ENCODE measurements at places on chromosomes 1 and 21.
A peak's percentile ranks its signal among the peaks of the same experiment; 100 is the strongest.

GRCh38 chr1:209143916-209144315 lies 439.6 kb upstream of the CAMK1G start:
- DNase-seq = no peak

GRCh38 chr1:183477986-183478781 lies 5.9 kb downstream of the SMG7 start:
- no peak for DNase-seq

GRCh38 chr1:8424539-8425116 lies 106.7 kb downstream of the SLC45A1 start:
- DNase-seq = peak; percentile 10

DNA sequence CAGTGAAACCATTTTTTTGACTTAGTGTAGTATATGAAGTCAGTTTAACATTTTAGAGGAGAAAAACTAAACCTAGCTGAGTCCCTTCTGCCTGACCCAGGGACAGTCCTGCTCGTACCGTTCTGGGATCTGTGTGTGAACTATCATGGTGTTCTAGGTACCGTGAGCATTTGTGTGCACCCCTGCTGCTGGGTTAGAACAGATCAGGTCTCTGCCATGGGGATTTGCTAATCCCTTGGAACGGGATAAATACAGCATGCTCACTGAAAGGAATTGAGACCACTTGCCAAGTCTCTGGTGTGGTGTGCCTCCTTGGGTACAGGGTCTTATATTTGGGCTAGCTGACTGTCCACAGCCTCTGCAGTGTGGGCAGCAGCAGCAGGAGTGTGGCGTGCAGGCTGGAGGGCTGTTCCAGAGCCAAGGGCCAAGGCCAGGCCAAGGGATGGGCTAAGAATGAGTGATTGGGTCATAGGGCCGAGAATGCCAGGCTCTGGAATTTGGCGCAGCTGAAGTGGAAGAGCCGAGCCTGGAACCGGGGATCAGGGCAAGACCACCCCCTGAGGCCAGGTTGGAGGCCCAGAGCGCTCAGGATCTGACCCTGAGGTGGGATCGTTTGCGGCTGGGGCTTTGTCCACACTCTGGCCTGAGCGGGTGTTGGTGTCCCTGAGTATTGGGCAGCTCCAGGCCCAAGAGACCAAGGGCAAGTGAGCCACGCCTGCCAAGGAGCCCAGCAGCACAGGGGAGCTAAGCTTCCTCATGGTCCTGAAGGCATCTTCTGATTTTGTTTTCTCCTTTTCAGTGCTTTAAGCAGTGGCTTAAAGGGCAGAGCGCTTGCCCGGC lies 66.3 kb downstream of the VPS26C start:
- DNase-seq = no peak

- DNase-seq = no peak
Measured at GRCh38 chr1:247293047-247293446, 37.2 kb downstream of the VN1R5 start.

GRCh38 chr1:90402893-90403849 lies 313.9 kb downstream of the BARHL2 start:
- no peak for DNase-seq

GRCh38 chr1:15345705-15346345 lies 63.9 kb upstream of the EFHD2 start:
- DNase-seq = peak; percentile 57

- no peak for DNase-seq
Measured at GRCh38 chr1:47565092-47565491, 127.2 kb downstream of the FOXD2 start.

DNA sequence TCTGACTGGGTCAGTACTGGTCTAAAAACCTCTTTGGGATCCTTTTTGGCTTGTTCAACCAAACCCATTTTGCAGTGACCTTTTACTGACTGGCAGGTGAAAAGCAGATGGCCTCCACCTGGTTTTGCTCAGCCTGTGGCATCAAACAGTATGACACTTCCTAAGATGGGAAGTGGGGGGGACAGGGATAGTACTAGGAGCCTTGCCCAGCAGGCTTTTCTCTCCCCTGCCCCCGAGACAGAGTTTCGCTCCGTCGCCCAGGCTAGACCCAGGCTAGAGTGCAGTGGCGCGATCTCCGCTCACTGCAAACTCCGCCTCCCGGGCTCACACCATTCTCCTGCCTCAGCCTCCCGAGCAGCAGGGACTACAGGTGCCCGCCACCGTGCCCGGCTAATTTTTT lies 18.3 kb downstream of the INTS3 start:
- no peak for DNase-seq

DNA sequence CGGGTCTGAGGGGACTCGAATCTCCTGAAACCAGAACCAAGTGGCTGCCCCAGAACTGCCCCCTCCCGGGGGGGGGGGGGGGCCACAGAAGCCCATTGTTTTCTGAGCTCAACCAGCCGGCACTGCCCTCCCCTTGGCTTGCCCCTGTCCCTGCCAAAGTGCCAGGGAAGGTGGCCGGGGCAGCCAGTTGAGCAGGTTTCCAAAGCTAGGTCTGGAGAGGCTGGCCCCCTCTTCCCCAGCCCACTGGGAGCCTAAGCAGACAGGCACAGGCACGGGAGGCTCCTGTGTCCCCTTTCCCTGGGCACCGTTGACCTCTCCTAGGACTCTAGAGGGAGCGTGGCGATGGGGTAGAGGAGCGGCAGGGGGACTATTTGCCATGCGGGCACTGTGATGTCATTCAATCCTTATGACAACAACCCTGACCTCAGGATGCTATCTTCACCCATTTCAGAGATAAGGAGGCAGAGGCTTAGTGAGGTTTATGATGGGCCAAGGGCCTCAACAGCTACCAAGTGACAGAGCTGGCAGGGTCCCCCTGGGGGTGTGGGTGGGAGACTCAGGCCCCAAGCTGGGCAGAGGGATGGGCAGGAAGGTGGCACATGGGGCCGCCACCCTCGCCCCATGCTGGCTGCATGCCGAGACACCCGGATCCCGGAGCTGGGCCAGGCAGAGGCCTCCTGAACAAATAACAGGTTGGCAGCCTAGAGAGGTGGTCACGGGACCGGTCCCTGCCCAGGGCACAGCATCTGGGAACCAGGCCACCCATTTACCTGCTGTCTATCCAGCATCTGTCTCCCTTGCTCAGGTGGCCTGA lies 35.0 kb downstream of the RAP1GAP start:
- DNase-seq = no peak

- no peak for DNase-seq
Measured at GRCh38 chr1:191696354-191696753, 461.9 kb upstream of the RGS18 start.

DNA sequence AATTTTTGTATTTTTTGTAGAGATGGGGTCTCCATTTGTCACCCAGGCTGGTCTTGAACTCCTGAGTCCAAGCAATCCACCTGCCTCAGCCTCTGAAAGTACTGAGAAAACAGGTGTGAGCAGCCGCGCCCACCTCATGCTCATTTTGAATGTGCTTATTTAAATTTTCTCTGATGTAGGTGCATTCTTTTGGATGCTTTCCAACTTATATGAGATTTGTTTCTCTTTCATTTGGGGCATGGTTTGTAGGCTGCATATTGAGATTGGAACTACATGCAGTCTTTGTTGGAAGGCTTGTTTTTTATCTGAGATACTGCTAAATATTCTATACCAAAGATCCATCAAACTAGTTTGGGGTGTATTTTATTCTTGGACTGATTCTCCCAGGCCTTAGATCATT lies 81.0 kb upstream of the IVNS1ABP start:
- no peak for DNase-seq

- DNase-seq = no peak
Measured at GRCh38 chr1:167541610-167542009, 12.0 kb downstream of the CREG1 start.

GRCh38 chr1:29391362-29391880 lies 155.1 kb downstream of the PTPRU start:
- no peak for DNase-seq

- no peak for DNase-seq
Measured at GRCh38 chr1:11622398-11622797, 31.8 kb downstream of the FBXO2 start.

DNA sequence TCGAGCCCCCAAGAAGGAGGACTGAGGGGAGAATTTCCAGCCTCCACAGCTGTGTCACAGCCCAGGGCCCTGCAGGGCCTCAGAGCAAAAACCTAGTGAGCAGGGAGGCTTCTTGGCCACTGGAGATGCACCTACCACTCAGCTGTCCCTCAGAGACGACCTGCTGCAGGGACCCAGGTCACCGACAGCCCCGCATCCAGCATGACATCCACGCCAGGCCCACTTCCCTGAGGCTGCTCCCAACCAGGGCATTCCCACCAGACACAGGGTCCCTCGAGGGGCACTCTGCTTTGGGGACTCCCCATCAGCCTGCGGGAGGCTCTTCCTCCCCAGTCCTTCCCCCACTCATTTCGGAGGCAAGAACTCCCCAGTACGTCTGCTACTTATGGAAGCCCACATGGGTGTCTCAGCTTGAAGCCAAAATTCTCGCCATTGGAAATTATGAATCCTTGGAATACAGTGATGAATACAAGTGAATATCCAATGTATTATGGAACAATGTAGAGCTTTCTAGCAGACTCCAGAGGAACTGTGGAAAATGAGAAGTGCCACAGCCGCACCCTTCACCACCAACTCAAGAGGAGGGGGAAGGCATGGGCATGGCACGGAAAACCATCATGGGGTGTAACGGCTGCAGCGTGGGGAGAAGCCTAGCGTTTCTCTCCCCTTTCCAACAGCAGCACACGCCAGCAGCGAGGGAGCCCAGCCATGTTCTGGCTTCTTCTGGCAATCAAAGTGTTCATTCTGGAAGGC lies 6.9 kb downstream of the TFF3 start:
- DNase-seq = no peak

Data from activated effector memory CD4-positive, alpha-beta T cell treated with Interleukin-2 at 50 U/mL for 16 hours (primary cell).